NCI-H510A treated with DMSO at 0.1 percent for 48 hours (cell line): ENCODE measurements at places on chromosomes 11 and 22.
A peak's percentile ranks its signal among the peaks of the same experiment; 100 is the strongest.

GRCh38 chr11:12077535-12078280 lies 32.7 kb upstream of the MICAL2 start:
- no peak for DNase-seq

- DNase-seq = no peak
Observed at GRCh38 chr11:2519862-2520735, 75.3 kb downstream of the KCNQ1 start.

- DNase-seq = no peak
Observed at GRCh38 chr11:111736621-111737443, 29.4 kb downstream of the PPP2R1B start.

GRCh38 chr11:5083602-5084001 lies 14.2 kb downstream of the OR52E1 start:
- DNase-seq = no peak

- no peak for DNase-seq
Observed at GRCh38 chr11:96228910-96229309, 114.1 kb downstream of the MAML2 start.

- DNase-seq = no peak
Observed at GRCh38 chr11:133202816-133203215, 329.5 kb downstream of the OPCML start.

DNA sequence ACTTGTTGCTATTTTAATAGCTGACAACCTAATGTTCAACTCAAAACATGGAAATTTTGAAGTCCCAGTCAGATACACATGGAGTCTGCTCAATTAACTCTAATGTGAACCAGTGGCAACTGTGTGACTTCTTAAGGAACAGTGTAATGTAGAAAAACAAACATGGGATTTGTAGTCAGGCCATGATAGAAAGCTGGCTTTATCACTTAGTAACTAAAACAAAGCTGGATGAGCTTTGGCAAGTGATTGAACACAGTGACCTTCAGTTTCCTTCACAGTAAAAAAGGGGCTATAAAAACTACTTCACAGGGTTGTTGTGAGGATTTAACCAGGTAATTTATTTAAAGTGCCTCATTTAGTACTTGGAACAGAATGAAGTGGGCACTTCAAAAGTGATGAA lies 62.6 kb downstream of the PRCP start:
- DNase-seq = no peak

DNA sequence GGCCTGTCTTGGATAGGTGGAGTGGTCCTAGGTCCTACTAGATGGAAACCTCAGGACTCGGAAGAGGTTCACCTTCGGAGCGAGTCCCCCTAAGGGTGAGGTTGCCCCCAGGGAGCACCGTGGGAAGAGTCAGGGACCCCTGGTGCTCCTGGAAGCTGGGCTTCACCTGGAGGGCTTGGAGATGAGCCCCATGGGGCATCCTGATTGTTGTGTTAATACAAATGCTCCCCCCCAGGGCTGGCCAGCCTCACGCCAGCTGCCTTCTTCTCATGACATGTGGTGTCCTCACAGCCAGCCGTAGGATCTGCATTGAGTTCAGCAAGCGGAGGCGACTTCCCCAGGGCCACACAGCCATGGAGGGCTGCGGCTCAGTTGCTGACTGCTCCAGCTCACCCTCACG lies 1487.5 kb downstream of the BRD1 start:
- DNase-seq = no peak

DNA sequence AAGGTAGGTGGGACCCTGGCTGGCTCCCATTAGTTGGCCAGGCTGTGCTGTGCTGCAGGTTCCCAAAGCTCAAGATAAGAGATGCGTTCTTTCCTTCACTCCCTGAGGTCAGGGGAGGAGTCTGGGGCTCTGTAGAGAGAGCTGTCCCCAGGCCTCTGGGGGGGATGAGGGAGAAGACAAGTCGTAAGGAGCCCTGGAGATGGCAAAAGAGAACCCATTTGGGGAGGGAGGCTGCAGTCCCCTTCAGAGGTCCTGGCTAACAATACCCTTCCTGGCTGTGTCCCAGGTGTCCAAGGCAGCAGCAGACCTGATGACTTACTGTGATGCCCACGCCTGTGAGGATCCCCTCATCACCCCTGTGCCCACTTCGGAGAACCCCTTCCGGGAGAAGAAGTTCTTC lies 916 bp downstream of the GNG3 start:
- no peak for DNase-seq

DNA sequence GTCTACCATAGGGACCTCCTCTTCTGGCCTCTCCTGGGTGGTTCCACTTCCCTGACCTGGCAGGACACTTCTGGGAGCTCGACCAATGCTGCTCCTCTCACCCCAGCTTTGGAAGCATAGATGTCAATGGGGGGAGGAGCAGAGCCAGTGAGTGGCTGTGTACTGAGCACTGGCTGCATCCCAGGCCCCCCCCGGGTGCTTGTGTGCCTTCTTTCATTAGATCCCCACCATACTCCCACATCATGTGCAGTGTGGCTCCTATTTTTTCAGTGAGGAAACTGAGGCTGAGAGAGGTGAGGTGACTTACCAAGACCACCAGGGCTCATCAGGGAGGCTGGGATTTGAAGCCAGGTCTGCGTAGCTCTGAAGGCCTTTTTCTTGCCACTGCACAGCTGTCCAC lies 44.3 kb downstream of the LRRC32 start:
- DNase-seq = no peak

- DNase-seq = no peak
Observed at GRCh38 chr11:47409440-47410369, 1.3 kb downstream of the SLC39A13 start.

- no peak for DNase-seq
Observed at GRCh38 chr11:101620026-101620425, 36.2 kb upstream of the TRPC6 start.

DNA sequence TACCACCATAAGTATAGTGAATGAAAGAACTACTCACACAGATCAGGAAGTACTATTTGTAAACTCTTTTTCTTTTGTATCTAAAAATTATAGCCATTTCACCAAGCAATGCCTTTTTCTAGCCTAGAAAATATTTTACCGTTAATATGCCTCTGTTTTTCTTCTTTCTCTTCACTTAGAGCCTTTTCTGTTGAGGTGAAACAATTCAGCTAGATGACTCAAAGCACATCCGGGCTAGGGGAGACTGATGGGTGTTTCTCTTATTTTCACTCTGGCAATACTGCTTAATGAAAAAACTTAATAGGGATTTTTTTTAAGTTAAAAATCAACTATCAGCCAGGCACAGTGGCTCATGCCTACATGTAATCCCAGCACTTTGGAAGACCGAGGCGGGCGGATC lies 93.3 kb downstream of the SGSM3 start:
- DNase-seq = no peak

DNA sequence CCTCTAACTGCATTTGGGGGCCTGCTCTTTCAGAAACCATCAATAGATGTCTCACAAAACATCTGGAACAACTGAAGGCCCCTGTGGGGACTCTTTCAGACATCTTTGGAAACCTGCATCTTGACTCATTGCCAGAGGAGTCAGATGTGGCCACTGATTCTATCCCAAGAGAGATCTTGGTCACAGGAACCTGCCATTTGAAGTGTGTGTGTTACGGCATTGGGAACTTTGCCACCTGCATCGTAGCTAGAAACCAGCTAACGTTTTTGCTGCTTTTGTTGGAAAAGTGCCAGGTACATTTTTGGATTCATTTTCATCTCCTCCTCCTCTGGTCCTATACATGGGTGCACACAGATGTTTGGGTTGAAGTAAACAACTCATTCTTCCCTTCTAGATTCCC lies 4.3 kb downstream of the SRRD start:
- DNase-seq = no peak

DNA sequence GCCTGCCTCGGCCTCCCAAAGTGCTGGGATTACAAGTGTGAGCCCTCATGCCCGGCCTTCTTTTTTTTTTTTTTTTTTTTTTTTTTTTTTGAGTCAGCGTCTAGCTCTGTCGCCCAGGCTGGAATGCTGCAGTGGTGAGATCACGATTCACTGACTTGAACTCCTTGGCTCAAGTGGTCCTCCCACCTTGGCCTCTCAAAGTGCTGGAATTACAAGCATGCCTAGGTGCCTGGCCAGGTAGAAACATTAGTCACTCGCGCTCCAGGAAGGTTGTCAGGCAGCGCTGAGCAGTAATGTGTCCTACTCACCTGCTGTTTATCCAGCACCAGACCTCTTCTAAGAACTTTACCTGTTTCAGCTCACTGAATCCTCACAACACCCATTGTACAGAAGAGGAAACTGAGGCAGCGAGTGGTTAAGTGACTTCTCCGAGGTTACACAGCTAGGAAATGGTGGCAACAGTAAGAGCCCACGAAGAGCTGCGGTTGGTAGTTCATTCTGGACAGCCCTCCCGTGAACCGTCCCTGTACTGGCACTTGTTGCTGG lies 496 bp upstream of the CST6 start:
- DNase-seq = no peak

- DNase-seq = peak; percentile 76
Observed at GRCh38 chr11:6473451-6474412, at the start of gene TRIM3. TSS of gene TRIM3 (minus strand) at chr11:6473941. CDS start at chr11:6465695, 8,246 bp downstream.

- no peak for DNase-seq
Observed at GRCh38 chr11:73288192-73288872, 16.2 kb downstream of the P2RY6 start.

DNA sequence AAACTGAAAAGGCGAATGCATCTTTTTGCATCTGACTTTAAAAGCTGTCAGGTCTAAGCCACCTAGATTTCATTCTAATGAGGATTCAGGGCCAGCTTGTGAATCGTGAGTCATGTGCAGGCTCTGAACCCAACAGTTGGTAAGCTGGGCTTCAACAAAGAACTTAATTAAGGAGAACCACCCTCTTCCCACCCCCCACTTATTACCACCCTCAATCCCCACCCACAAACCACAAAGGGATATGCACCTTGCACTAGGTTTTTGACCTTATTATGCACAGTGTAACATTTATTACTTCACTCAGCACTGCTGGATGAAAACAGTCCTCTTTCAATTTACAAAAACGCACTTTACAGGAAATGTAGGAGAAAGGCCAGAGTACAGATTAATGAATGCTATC lies 94.1 kb upstream of the LIN7C start:
- no peak for DNase-seq

GRCh38 chr22:38951734-38952133 lies 5.7 kb upstream of the APOBEC3A start:
- no peak for DNase-seq

DNA sequence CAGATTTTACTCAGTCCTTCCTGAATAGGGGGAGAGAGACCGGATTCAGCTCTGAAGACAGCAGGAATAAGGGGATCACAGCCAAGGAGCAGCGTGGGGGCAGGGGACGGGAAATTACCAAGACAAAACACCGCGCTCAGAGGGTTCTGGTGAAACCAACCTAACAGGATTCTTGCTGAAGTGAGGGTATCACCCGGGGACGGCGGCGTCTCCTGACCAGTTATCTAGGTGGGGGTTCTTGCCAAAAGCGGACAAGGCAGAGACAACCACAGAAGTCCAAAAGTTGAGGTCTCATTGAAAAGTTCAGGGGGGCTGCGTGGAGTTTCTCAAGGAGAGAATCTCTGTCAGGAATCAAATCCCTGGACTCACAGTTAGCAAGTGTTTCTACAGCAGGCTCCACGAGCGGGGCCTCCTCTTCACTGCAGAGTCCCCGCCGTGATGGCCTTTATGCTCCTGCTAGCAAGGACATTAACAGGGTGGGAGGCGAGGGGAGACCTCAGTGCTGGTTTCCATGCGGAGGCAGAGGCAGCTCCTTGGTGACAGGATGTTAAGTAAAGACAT lies 291.0 kb downstream of the BRD1 start:
- DNase-seq = no peak

DNA sequence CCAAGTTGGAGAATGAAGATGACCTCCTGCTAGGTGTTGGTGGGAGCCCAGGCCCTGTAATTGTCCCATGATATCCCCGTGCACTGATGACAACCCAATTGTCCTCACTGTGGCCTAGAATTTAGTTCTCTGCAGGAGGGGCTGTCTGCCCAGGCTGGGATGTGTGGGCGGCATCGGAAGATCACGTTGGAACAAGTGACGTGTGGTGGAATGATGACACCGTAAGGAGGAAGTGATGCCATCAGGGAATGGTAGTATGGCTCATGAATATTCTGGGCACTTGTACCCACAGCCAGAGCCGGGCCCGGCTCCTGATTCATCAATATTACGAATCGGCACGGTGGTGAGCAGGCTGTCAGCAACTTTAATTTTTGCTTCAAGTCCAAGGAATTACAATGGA lies 111.6 kb downstream of the MIAT start:
- DNase-seq = no peak

- no peak for DNase-seq
Observed at GRCh38 chr22:23305321-23305910, 125.1 kb downstream of the BCR start.

DNA sequence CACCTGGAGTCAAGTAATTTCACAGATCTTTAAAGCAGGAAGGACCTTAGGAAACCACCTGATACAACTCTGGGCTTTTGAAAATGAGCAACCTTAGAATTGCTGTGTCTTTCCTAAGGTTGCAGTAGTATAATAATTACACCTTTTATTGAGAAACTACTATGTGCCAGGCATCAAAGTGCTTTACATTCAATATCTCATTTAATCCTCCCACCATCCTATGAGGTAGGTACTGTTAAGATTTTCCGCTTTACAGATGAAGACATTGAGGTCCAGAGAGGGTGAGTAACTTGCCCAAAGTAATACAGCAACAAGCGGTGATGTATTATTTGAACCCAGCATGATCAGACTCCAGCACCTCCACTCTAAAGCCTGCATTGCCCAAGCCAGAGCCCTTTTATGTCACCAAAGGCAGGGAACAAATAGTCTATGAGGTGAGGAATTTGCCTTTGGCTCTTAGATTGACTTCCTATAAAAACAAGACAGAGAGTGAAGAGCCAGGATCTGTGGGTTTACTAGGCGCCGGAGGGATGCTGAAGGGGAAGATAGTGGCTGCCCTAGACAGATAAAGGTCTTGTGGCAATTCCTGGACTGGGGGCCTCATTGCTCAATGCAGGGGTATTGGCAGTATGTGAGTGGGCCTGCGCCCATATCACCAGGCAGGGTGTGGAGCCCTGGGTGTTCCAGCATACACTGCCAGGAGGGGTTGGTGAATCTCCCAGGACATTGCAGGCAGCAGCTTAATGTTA lies 157.1 kb downstream of the FBXO7 start:
- no peak for DNase-seq

- DNase-seq = no peak
Observed at GRCh38 chr22:21568347-21569075, 997 bp downstream of the UBE2L3 start.
